Putamen (tissue), 1 donor: ENCODE measurements at places on chromosomes 3 and 15.

DNA sequence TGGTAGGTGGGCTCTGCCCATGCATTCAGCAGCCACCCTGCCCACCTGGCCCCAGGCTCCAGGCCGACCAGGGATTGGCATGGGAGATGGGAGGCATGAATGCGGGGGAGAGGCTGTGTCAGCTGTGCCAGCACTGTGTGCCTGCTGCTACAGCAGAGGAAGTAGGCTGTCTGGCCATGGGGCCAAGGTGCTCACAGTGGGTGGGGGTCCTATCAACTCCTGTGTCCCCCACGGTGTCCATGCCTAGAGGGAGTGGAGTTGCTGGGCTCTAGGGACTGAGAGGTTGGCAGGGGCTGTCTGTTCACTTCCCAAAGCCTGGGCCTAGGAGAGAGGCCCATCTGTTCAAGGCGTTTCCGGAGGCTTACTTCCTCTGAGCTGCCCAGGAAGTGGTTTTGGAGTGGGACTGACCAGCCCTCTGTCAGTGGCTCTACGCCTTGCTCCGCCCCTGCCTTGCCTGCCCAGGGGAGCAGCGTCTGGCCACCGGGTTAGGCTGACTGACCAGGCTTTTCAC, 5.8 kb downstream of the PRKCD start:
- DNase-seq, result peak; percentile 56

DNA sequence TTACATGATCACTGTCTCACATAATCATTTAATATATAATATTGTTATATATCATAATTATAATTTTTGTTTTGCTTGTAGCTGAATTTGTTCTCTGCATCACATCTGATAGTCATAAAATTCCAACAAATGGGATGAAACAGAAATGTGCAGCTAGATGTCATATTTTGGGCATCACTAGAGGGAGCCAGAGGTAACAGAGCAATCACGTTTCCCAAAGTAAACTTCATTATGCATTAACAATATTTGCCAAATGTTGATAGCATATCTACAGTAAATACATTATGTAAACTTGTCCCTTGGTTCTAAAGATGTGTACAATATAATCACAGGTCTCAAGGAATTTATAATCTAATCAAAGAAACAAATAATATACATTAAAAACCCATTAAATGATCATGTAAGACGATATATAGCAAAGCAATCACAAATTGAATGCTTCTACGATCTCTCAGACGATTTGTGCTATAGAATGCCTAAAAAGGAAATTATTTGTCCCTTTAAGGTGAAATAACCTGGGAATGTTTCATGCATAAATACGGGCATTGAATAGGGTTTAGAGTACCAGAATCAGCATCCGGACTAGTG, 234.2 kb upstream of the MCTP2 start:
- no peak for DNase-seq

DNA sequence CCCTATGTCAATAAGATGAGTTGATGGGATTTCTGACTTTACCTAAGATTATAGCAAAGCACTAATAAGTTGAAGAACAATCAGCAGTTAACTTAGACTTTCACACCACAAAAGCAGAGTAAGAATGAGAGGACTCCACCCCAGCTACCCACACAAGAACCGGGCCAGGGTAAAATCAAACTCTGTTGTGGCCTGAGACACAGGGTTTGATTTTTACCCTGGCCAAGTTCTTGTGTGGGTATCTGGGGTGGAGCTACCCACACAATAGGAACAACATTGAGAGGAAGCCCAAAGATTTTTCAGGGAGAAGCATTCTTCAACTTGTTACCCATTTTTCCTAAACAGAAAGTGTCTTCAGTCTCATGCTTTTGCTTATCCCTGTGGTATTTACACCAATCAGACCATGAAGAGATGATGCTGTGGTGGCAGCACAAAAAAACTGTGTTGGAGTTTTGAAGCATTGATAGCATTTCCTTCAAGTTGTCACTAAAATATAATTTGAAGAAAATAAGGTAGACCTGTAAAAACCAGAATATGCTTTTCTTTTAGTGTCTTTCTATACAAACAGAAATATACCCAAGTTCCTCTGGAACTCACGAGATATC, 25.6 kb downstream of the CPOX start:
- no peak for DNase-seq

GRCh38 chr3:141514382-141514781, 27.6 kb downstream of the RASA2 start:
- DNase-seq, result no peak

- DNase-seq, result no peak
These were observed 34.2 kb downstream of the TXNRD3 start for GRCh38 chr3:126620738-126621137.

DNA sequence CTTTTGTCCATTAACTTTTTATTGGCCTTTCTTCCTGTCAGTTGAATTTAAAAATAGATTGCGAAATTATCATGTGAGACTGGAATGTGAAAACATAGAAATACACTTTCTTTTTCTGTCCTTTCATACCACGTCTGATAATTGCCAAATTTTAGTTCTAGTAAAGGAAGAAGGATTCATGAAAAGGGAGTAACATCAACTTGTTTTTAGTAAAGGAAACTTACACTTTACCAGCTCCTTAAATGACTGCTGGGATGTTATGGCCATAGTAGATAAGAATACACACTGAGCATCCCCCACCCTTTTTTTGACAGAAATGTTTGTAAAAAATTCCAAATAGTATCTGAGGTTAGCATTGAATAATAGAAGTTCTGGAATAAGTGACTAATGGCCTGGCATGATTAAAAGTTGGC, 137.9 kb downstream of the NEO1 start:
- DNase-seq, result no peak

DNA sequence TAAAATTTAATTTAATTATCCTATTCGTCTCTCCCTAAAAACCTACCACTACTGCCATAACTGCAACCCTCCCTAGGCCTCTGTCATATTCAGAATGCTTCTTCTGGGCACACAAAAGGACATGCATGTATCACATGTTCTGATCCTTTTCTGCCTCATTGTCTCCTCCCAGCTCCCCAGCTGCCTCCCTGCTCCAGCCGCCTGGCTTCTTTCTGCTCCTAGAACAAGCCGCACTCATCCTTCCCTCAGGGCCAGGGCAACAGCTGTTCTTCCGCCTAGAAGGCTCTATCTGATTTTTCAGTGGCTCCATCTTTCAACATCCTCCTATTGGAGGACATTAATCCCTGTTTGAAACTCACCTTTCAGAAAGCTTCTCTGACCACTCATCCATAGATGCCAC, 38.6 kb downstream of the TMED3 start:
- no peak for DNase-seq

DNA sequence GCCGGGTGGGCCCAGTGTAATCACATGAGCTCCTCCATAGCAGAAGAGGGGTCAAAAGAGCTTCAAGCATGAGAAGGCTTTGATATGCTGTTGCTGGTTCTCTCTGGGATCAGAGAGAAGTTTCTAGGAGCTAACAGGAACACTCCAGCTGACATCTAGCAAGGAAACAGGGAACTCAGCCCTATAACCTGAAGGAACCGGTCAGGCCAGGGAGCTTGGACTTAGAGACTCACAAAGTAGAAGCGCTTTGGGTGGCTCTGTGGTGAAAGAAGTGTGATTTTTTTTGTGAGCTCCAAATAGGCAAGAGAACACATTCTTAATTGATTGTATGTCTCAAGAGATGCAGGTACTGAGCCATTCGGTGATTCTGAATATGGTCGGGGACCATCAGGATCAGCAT, 26.2 kb upstream of the EPHB1 start:
- DNase-seq, result no peak

DNA sequence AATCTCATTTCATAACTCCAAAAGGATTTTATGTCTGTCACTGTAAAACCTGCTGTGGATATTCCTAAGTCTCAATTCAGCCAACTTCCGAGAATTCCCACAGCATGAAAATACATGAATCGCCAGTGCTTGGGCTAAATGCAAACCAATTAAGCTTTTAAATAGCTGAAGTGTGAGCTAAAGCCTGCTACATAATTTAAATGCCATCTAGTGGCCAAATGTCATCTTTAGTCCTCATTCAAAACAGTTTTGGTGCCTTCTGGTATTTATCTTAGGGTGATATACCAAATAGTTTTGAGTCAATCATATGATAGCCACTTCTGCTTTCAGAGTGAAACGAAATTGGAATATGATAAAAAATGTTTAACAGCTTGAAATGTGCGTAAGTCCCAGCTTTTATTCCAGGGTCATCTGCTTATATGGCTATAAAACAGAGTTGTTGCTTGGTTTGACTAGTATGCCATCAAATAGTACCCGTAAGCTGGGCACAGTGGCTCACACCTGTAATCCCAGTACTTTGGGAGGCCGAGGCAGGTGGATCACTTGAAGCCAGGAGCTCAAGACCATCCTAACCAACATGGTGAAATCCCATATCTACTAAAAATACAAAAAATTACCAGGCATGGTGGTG, 41.8 kb upstream of the CCNL1 start:
- DNase-seq, result peak; percentile 12

GRCh38 chr15:50113187-50113505, 5.9 kb downstream of the ATP8B4 start:
- no peak for DNase-seq

DNA sequence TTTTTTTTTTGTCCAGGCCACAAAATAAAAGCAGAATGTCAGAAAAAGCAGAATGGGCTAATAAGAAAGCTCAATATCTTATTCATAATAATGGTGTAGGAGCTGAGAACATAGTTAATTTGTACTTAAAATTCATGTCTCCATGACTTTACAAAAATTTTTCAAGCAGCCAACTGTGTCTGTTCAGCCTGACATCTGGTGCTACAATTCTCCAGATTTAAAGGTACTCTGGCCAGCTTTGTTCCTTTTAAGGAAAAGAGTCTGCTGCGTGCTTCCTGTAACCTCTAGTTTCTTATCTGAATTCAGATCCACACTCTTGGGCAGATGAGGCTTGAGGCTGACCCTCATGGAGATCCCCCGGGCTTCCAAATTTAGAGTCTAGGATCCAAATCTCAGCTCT, 8.7 kb upstream of the RFX7 start:
- DNase-seq, result no peak

GRCh38 chr15:29736744-29737020, 85.6 kb downstream of the TJP1 start:
- no peak for DNase-seq

- no peak for DNase-seq
These were observed 13.0 kb upstream of the TMEM115 start for GRCh38 chr3:50372349-50372748.

GRCh38 chr3:113663761-113664160, 32.7 kb downstream of the USF3 start:
- no peak for DNase-seq

- DNase-seq, result no peak
These were observed 128.7 kb downstream of the SCAPER start for GRCh38 chr15:76776480-76776879.

- no peak for DNase-seq
These were observed 223.4 kb downstream of the NR2F2 start for GRCh38 chr15:96553931-96554330.

- peak; percentile 64 for DNase-seq
These were observed 27.5 kb upstream of the CFAP161 start for GRCh38 chr15:81106560-81106959.

DNA sequence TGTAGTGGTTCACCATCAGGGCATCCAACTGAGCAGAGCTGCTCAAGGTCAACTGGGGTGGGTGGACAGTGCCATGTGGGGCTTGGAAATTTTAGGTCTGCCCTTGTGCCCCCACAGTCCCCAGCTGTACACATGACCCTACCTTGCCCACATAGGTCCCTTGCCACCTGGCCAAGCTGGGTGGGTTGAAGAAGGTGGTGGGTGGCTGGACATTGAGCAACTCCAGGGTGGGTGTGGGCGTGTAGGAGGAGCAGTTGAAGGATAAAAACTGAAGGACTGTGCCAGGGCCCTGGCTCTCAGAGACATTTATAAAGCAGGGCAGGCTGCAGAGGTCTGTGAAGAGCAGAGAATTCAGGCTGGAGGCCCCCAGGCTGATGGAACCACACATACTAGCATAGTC, 568 bp downstream of the CDHR4 start:
- DNase-seq, result no peak

DNA sequence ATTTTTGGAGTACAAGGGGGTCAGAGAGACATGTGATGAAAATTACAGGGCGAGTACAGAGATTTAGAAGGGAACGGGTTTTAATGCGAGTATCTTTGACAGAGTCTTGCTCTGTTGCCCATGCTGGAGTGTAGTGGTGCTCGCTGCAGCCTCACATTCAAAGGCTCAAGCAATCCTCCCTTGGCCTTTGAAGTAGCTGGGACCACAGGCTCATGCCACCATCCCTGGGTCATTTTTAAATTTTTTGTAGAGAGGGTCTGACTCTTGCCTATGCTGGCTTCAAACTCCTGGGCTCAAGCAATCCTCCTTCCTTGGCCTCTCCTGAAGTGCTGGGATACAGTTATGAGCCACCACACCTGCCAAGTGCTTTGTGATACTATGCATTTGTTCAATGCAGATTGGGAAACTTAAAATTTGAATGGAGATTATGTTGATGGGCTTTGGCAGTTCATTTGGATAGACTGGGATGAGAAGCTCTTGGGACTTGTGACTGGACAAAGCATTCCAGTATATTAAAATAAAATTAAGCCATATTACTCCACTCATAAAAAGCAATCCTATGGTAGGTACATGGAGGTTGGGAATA, 4.0 kb upstream of the LMLN start:
- DNase-seq, result no peak

GRCh38 chr15:57133127-57133968, 214.9 kb downstream of the TCF12 start:
- DNase-seq, result peak; percentile 47

GRCh38 chr15:67296188-67296587, 41.6 kb downstream of the IQCH start:
- no peak for DNase-seq

DNA sequence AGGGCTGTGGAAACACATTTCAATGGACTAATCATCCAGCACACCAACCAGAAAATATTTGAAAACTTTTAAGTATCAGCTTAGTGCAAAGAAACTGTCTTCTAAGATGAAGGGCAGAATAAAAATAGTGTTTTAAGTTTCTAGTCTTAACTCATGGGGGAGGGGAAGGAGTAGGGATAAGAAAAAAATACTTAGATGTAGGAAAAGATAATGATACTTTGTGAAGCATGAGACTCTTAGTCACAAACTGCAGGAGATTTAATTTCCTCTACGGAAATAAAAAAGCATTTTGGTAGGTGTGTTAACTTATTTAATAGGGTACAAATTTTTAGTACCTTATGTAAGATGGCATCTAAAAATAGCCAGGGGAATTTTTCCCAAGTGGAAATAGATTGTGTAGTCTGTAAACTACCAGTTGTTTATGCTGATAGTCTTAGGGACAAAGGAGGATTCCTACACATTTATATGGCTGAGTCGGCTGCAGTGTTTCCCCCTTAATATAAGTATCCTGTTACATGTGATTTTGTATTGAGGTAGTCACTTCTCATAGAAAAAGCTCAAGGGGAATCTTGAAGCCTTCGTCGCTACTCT, 78.2 kb upstream of the GBE1 start:
- DNase-seq, result no peak

- DNase-seq, result no peak
These were observed 477.7 kb downstream of the IGSF11 start for GRCh38 chr3:118556983-118557382.

- no peak for DNase-seq
These were observed 90.8 kb downstream of the DPH6 start for GRCh38 chr15:35455201-35455600.

- DNase-seq, result no peak
These were observed 20.7 kb upstream of the SPESP1 start for GRCh38 chr15:68909601-68910100.
